ENCODE measurements at places on chromosomes 5 and 9.

- no peak for DNase-seq
These were observed 115.4 kb downstream of the ZNF608 start for GRCh38 chr5:124630767-124631704.

DNA sequence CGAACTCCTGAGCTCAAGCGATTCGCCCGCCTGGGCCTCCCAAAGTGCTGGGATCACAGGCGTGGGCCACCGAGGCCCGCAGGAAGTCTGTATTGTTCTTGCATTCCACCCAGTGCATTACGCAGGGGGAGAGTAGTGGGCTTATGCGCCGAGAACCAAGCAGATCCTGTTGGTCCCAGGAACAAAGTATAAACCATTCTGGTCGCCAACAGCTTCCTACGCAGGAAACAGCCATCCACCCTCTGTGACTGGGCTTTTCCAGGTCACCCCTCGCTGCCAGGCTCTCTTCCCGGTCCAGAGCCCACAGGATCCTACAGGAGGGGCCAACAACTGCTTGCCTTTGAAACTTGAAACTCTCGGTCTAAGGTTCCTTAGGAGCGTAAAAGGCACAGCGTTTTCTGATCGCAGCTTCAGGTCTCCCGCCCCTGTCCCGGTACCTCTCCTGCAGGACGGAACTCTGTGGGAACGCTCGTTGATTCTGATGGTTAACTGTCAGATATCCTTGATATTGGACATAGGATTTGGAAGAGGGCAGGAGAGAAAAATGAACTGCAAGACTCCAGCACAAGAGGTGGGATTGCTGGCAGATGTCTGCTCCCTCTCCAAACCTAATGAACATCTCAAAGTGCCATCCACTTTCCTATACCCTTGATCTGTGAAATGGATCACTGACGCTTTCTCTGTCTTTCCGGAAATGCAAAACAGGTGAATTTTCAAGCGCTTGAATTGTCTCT is 4.2 kb upstream of the ANXA2R start:
- no peak for DNase-seq

- DNase-seq: peak; percentile 76
These were observed 52.4 kb downstream of the DMRT1 start for GRCh38 chr9:893843-894420.

DNA sequence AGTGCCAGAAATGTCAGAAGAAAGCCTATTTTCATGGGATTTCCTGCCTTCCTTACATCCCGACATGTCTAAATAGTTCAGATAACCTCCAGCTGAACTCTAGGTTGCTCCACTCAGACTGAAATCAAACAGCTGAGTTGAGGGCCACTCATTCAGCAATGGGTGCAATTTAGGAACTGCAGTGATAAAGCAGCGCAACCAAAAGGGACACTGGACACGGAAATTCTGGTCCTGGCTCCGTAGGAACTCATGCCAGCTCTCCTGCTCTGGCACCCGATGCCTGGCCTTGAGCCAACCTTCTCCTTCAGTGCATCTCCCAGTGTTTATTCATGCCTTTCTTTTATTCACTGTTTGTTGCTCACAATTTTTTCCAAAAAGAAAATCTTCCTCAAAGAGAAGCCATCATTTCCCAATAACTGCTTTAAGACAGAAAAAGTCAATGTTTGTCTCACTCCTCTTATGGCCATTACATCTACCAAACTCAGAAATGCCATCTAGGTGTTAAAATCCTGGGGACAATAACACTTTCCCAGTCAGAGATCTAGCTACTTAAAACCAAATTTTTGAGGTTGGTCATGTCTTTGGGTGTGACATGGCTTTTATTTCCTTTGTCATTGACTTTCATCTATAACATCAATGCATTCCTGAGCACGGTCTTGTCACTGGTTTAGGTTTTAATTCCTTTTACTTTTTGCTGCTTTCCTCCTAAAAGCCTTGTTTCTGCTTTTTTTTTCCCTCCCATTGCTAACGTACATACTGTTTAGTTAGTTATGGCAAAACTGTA is 126.9 kb downstream of the PDE4D start:
- peak; percentile 55 for DNase-seq

DNA sequence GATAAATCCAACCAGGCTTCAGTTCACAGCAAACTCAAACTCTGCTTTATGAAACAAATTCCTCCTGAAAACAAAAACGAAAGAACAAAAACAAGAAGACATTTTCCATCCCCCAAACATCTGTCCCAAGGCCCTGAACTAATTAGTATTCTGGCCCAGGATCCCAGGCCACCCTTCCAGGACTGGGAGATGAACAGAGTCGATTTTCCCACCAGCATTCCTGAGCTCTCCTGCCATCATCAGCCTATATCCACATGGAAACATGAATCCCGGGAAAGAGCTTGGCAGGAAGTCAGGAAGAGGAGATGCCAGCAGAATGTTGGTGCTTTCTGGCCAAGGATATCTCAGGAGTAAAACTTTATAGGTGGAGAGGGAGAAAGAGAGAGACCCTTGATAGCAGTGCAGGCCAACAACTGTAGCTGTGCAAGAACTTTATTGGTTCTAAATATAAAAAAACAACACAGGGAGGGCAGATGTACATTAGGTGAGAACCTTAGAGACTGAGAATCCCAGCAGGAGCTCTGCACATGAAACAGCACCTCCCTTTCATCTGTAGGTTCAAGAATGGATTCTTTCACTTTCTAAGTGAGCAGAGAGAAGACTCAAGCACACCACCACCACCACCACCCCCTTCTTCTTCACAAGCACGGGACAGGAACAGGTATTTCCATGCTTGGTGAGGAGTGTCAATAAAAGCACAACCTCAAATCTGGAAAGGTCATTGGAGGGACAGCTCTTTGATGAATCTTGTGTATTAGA is 190.7 kb upstream of the TAS2R1 start:
- no peak for DNase-seq

DNA sequence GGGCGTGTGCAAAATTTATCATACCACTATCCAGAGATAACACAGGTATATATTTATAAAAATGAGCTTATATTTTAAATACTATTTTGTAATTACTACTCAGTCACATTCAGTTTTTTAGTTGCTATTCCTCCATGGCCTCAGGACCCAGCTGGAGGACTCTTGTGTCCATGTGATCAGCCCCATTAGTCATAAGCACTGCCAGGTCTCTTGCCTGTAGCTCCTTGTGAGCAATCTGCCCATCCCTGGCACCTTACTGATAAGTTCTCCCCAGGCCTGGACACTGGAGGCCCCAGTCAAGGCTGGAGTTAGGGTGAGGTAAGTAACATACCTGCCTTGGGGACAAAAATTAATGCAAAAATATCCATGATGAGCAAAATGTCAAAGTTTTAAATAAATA is 29.5 kb upstream of the ADRB2 start:
- no peak for DNase-seq

All from thyroid gland (tissue), 4 donors.